Esophagus squamous epithelium (tissue), 5 donors: ENCODE measurements at places on chromosomes 1 and 21.

- DNase-seq: no peak
Measured at GRCh38 chr1:164561472-164561871, 2.5 kb downstream of the PBX1 start.

GRCh38 chr1:236320214-236320613 lies 38.5 kb upstream of the ERO1B start:
- no peak for DNase-seq

DNA sequence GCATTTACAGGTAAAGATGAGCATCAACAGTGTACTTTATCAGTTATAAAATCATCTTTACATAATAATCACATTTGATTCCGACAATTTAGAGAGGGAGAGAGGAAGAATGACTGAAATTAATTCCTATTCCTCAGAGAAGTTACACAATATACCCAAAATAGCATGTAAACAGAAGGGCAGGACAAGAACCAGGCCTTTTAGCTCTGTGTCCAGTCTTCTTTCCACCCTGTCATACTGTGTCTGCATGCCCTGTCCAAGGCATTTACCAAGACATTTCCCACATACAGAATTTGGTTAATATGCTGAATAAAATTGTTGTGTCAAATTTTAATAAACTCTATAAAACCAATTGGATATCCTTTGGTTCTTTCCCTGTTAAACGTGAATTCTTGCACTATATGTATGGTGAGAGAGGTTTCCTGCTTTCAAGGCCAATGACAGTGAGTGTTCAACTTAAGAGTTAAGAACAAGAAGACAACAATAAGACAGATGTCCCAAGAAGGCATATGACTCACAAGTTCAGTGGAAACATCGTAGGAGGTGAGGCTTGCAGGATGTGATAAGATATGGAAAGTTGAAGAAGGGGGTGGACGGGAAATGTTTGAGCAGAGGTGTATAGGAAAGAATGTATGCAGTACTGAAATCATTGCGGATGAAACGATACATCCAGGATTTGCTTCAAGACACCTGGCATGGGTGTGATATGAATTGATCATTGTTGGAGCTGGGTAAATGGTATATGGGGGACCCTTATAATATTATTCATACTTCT lies 20.8 kb downstream of the LRRC8B start:
- no peak for DNase-seq

- DNase-seq: no peak
Measured at GRCh38 chr1:52683367-52683940, 14.7 kb downstream of the COA7 start.

- DNase-seq: no peak
Measured at GRCh38 chr1:5574641-5575040, 417.6 kb downstream of the NPHP4 start.

DNA sequence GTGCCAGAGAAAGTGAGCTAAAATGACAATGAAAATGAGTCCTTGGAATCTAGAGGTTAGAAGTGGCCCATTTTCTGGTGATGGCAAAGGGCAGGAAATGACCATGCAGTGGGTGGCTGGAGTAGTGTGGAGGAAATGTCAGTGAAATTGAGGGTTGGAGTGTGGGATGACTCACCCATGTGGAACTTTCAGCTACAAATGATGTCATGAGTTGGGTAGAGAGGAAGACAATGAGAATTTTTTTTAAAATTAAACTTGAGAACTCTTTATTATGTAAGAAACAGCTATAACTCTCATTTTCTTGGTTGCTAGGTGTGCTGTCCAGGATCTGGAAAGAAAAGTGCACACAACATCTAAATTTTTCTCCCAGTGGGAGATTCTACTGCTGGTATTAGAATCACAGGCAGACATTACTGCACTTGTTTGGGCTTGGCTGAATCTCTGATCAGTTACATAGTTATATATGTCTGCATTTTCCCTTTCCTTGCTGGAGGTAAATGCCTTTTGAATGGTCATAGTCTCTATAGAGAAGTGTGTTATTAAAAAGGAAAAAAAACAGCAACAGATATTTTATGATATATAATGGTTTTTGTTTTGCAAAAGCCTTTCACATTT lies 56.8 kb upstream of the GNG12 start:
- no peak for DNase-seq

DNA sequence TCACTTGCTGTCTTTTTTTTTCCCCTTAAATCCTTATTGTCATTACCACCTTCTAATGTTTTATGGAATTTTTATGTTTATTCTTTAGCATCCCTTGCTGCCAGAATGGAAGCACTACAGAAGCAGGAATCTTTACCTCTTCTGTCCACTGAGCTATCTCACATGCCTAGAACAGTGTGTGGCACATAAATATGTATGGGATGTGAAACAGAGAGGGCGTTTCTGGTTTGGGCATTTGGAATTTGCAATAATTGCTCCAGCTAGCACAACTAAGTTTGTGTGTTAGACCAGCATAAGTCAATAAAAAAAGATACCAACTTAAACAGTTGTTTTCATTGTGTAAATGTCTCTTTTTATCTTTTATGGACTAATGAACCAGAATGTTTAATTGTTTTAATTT lies 330.8 kb downstream of the DISC1 start:
- DNase-seq: no peak

DNA sequence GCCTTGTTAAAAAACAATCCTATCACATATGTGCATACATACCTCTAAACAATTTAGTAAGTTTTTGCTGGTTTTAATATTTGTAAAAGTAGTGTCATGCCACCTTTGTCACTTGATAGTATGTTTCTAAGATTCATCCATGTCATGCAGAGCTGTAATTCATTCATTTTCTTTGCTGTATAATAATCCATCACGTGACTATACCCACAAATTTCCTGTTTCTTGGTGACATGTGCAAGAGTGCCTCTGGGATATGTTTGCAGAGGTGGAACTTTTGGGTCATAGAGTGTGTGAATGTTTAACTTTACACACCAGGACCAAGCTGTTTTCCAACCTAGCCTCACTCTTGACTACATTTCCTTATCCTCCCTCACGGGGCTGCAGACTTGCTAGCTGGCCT lies 62.9 kb downstream of the ZSCAN20 start:
- DNase-seq: no peak
